CD4-positive, alpha-beta T cell treated with Interleukin-1 beta for 1 hour (primary cell): ENCODE measurements at places on chromosomes 4 and X.

DNA sequence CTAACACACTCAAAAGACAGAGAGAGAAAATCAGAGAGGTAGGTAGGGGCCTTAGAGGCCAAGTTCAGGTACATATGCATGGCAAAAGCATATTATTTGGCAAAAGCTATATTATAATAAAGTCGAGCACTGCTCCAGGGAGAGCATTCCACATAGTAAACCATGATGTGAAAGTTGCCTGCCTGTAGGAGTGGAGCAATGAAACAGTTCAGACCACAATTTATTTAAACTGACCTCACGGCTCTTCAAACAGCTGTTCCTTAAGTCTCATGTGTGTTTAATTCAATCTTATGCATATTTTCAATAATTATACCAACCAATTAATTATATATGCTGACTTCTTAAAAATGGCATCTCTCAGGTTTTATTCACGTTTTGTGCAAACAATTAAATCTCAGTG, 3.3 kb downstream of the RFC1 start:
- no peak for DNase-seq

GRCh38 chr4:140641105-140641555, 72.4 kb upstream of the UCP1 start:
- DNase-seq = no peak

GRCh38 chr4:16051980-16052379, 31.8 kb downstream of the PROM1 start:
- DNase-seq = no peak

GRCh38 chrX:72048510-72049455, 82.9 kb downstream of the RTL5 start:
- DNase-seq = peak; percentile 8

DNA sequence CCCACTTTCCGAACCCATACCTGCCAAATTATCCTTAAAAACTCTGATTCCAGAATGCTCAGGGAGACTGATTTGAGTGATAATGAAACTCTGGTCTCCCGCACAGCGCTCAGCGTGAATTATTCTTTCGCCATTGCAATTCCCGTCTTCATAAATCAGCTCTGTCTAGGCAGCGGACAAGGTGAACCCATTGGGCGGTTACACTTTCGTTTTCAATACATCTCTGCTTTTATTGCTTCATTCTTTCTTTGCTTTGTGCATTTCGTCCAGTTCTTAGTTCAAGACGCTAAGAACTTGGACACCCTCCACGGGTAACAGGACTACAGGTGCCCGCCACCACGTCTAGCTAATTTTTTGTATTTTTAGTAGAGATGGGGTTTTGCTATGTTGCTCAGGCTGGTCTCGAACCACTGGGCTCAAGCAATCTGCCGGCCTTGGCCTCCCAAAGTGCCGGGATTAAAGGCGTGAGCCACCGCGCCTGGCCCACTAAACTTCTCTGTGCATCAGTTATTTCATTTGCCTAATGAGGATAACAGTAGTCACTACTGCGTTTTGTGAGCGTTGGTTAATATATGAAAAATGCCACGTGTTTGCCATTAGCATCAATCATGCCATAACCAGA, 936 bp upstream of the PGK1 start:
- no peak for DNase-seq

DNA sequence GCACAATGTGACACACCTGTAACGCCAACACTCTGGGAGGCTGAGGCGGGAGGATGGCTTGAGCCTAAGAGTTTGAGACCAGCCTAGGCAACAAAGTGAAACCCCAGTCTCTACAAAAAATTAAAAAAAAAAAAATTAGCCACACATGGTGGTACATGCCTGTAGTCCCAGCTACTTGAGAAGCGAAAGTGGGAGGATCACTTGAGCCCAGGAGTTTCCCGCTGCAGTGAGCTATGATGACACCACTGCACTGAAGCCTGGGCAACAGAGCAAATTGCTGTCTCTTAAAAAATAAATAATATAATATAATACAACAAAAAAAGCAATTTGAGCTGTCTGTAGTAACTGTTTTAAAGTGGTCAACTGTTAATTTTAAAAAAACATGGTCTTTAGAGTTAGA, 13.2 kb downstream of the SPOCK3 start:
- no peak for DNase-seq

DNA sequence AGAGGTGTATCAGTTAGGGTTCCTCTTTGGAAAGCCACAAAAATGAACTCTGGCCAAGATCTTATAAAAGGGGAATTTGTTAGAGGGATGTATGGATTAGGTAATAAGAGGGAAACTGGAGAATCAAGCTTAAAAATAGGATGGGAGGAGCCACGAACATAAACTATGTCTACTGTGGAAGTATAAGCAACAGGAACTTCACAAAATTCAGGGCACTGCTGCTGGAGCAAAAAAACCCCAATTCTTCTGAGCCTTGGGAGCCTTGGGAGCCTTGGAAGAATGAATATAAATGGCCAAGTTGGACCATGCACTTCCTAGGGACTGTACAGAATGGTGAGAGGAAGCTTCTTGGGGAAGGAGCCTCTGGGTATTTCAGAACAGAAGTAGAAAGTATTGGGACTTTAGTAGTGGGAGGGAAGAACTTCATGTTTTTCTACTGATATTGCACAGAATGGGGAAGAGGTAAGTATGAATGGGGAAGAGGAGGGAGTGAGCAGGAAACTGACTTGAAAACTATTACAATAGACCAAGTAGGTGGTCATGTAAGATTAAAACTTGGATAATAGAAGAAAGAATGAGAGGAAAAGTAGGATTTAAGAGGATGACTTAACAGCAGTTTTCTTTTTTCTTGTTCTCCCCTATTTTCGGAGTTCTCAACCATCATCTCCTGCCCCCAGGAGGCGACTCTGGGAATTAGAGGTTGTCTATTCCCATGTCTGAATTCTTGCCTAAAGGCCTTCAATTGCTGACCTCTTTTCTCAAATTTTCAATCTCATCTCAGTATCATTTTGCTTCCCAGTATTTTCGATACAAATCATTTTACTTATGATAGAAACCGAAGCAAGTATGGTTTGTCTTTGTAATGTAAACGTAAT, 44.4 kb upstream of the TAPT1 start:
- DNase-seq = no peak

DNA sequence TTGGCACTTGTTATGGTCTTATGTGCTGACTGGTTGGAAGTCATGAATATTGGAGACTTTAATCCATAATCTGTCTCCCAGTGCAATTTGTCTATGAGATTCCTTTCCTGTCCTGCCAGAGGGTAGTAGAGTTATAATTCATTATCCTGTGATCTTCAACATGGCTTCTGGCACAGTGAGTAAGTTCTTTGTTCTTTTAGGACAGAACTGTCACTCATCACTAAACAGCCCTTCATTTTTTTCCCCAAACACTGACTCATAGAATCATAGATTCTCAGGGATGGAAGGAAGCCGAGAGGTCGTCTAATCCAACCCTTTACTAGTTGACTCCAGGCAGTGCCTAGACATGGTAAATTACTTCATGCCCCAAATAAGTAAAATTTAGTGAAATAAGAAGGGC, 78.4 kb downstream of the LUZP4 start:
- DNase-seq = no peak

DNA sequence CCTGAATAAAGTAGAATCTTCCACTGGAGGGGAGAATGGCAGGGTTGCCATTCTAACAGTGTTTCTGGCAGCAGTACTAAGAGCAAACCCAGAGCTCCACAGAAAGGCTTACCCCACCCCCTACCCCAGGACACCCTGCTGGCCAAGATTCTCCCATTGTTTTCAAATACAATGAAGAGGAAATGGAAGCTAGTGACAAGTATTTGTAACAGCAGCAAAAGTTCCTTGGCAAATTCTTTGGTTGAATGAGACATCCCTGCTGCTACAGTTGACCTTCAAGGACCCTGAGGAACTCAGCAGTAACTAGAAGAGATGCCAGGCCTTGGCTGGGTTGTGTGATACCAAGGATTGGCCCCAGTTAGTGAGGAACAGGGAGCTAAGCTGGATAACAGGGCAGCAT, 124.2 kb upstream of the DGKK start:
- no peak for DNase-seq

DNA sequence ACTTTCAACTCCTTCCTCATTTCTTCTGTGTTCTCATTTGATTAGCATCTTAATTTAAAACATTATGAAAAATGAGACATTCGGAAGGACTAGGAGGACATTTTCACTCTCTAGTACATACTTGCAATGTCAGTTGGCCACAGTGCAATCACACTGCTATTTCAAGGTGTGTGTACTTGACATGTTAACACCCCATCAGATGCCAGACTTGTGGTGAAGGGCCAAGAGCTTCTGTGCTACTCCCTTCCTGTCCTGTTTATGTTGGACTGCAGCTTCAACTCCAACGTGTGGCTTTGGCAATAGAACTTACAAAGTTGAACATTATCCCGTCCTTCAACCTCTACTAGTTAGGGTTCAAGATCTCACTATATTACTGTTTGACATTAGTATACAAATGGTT, 221.0 kb downstream of the PALLD start:
- DNase-seq = no peak

DNA sequence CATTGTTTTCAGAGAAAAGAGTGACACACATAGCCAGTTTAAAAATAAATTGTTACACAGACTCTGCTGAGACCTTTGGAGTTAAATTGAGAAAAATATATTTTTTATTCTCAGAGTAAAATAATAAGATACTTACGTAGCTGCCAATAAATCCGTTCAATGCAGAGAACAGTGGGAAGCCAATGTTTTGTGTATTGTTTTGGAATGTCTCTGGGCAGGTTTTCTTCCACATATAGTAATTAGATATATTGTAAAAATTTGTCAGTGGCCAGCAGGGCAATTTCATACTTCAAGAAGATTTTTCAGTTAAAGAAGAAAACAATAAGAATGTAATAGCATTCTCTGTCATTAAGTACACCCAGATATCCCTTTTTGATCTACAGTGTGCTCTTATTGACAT, 999.5 kb upstream of the INTU start:
- DNase-seq = no peak

DNA sequence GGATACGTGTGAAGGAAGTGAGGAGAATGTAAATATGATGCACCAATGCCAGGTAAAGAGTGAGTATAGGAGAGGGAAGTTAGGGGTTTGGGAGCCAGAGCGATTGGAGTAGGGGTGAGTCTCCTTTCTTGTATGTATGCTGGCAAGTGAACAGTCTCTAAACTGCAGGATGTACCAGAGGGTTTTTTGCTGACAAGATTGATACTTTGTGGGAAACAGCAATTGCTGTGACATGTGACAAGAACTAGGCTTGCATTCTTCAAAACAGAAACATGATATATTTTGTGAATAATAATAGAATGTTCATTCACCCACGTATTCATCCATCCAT, 706 bp downstream of the CHIC1 start:
- DNase-seq = peak; percentile 26

DNA sequence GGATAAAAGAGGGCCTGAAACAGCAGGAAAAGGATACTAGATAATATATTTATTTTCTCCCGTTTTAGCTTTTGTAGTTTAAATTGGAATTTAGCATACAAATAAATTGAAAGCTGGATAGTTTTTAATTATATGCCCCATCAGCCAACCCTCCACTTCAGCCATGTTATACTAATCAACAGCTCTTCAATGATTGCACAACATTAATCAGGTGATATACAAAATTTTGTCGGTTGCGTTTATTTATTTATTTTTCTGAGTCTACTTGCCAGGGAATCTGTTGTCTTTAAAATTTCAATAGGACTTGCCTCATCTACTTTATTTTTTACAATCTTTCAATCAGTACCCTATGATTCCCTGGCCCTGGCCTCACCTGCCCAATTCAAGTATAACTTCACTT, 12.1 kb downstream of the DGKK start:
- DNase-seq = no peak

- no peak for DNase-seq
Measured at GRCh38 chrX:48083706-48084105, 12.3 kb upstream of the ZNF630 start.

- no peak for DNase-seq
Measured at GRCh38 chrX:9875801-9876200, 89.6 kb downstream of the SHROOM2 start.

DNA sequence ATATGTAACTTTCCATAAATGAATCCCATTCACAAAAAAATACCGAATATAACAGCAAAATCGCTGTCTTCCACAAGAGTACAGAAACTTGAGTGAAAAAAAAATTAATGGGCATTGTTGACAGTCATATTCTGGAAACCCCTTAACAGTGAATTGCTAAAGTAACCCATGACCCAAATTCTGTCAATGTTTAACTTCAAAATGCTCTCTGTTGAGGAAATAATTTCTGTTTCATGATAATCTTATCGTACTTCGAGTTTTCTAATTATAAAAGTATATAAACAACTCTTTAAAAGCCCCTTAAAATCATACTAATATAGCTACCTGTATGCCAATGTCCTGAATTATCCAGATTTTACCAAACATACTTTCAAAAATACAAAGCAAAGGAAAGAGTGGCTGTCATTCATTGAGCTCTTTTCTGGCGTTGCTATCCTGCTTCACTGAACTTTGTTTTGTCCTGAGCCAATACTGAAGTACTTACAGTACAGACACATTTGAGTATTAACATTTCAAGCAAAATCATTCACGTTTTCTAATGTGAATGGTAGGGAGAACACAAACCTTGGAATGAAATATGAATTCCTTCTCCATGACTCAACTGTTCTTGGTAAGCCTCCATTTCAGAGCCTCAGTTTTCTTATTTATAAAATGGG, 2.4 kb downstream of the XAGE3 start:
- no peak for DNase-seq

GRCh38 chr4:180314972-180315371, 1928.2 kb upstream of the TENM3 start:
- no peak for DNase-seq

DNA sequence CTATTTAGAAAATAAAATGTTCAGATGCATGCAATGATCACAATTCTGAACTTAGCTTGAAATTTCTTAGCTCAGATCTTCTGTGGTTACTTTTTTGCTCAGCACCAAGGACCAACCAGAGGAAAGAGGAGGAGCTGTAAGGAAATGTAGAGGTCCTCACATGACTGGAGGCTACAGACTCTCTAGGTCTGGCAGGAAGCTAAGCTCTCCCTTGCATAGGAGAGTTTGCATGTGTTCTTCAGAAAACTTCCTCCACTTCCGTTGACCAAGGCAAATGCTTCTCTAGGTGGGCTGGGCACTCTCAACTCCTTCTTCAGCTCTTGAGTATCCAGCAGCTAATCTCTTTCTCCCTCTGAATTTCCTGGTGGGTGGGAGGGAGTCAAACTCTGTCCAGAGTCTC, 119.6 kb downstream of the BTC start:
- DNase-seq = no peak

DNA sequence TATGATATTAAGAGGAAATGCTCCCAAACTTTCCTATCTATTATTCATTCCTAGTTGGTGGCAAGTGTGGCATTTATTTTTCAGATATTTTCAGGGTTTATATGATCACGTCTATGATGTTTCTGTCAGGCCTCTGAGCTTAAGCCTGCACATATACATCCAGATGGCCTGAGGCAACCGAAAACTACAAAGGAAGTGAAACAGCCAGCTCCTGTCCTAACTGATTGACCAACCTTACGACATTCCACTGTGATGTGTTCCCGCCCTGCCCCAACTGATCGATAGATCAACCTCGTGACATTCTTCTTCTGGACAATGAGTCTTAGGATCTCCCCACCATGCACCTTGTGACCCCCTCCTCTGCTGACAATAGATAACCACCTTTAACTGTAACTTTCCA, 67.6 kb upstream of the CTSO start:
- no peak for DNase-seq
